B cell (primary cell): ENCODE measurements at places on chromosomes 7 and 10.

DNA sequence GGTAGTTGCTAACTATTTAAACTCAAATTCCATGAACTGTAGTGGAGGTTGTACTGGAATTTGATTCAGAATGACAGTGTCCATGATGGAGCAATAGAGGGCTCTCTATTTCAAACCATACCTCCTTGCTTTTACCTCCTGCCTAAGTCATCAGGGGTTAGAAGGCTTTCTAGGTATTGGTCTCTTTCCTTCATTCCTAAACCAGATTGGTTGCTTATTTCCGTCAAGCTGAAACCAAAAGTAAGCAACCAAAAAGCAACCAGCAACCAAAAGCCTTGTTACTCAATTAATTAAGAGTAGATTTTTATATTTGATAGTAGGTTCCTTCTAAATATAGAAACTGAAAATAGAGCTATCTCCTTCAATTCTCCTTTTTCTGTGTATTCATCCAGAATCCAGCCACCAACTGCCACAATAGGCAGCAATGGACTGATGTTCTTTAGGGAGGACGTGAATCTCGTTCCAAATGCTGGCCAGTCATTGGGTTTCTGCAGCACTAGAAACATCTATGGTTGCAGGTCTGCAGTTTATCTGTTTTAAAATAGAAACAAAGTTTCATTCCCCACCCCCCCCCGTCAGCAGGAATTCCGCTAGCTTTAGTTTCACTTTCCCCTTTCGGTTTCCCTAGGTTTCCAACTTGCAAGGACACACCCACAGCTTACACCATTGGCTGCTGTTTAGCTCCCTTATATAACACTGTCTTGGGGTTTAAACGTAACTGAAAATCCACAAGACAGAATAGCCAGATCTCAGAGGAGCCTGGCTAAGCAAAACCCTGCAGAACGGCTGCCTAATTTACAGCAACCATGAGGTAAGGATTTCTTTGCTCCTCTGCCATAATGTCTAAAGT, at the start of gene IFIT1:
TSS of gene IFIT1 (plus strand) at position 717 of the 850 bp plus-strand sequence. CDS start at position 807, 90 bp downstream.
- H3K27ac ChIP-seq: peak within 1 kb of the TSS; percentile 59
- H3K27me3 ChIP-seq: no peaks in the 10 kb centered on the region
- peak; percentile 78 for DNase-seq
- no peaks in the 10 kb centered on the region for H3K36me3 ChIP-seq
- peaks cover 19% of the 10 kb centered on the region for H3K4me1 ChIP-seq

DNA sequence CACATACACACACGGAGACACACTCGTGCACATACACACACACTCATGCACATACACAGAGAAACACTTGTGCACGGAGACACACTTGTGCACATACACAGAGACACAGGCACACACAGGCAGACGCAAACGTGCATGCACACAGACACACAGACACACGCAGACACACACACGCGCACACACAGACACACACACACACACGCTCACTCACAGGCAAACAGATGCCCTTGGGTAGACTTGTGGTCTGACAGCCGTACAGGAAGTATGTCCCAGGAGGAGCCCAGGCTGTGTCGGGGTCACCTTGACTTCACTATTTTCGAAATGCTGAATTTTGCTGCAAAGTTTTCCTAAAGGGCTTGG, 538.0 kb downstream of the DNAJB6 start:
- H3K4me3 ChIP-seq: no peak overlapping the region
- H3K27me3 ChIP-seq: no peaks in the 10 kb centered on the region
- H3K4me1 ChIP-seq: no peaks in the 10 kb centered on the region
- H3K36me3 ChIP-seq: no peaks in the 10 kb centered on the region
- H3K27ac ChIP-seq: no peak overlapping the region

DNA sequence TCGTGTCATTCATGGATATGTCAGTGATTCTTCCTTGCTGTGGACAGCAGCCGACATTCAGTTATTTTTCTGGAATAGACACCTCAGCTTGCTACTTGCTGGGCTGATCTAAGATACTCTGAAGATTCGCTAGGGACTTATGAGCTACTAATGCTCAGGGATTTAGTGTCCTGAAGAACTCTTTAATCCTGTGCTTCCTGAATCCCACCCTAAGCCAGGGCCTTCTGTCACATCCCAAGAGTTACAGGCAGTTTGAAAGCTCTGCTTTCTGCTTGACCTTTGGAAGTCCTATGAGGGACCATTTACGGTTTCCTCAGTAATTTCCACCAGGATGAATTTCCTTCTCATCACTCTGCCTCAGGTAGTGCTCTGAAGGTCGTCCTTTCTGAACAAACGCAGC, at the start of gene PDE6C:
TSS of gene PDE6C (plus strand) at position 227 of the 400 bp plus-strand sequence. CDS start 189 bp downstream, outside the sequence.
- H3K27me3 ChIP-seq: no peaks in the 10 kb centered on the region
- no peak for DNase-seq
- peaks cover 8% of the 10 kb centered on the region for H3K4me1 ChIP-seq
- no peak within 1 kb of the TSS for H3K27ac ChIP-seq

GRCh38 chr10:113736576-113736975, 14.9 kb upstream of the PLEKHS1 start:
- no peaks in the 10 kb centered on the region for H3K4me1 ChIP-seq
- no peak for DNase-seq
- H3K27me3 ChIP-seq: no peaks in the 10 kb centered on the region
- no peak overlapping the region for H3K4me3 ChIP-seq
